ENCODE measurements at places on chromosomes 13 and 19. TPM values are rescaled to one million over a fixed set of nuclear protein-coding genes. Genes with fewer than 3 reads are reported as not detected.

CILP2 gene
- polyA plus RNA-seq = not detected

LRFN3 gene
- polyA plus RNA-seq = 8.2 TPM

POGLUT2 gene
- 4.9 TPM for polyA plus RNA-seq

CASP14 gene
- not detected for polyA plus RNA-seq

C19orf38 gene
- polyA plus RNA-seq = 2.4 TPM

CYP2F1 gene
- not detected for polyA plus RNA-seq

KISS1R gene
- polyA plus RNA-seq = not detected

TICAM1 gene
- polyA plus RNA-seq = 9.9 TPM

GPC6 gene
- 6.2 TPM for polyA plus RNA-seq

SHISA2 gene
- 3.4 TPM for polyA plus RNA-seq

MISP3 gene
- polyA plus RNA-seq = 32.0 TPM

KCNJ14 gene
- 0.28 TPM for polyA plus RNA-seq

PCDH9 gene
- polyA plus RNA-seq = 1.6 TPM

GRCh38 chr13:51006067-51006845, 96.7 kb downstream of the RNASEH2B start:
- DNase-seq = no peak

- peak; percentile 94 for DNase-seq
These were observed at the start of gene MIER2 for GRCh38 chr19:344625-345319. MIER2 (minus strand) TSS chr19:344796; CDS start chr19:344782, 14 bp downstream.

DNA sequence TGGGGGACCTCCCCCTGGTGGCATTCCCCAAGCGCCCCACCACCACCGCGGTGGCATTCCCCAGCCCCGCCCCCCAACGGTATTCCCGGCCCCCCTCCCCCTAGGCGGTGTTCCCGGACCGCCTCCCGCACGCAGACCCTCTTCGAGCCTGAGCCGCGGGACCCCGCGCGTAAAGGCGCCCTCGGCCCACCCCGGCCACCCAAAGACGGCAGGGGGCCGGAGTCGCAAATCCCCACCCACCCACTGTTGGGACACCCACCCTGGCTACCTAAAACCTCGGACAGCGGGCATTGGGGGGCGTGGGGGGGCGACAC, 22.4 kb downstream of the OLFM2 start:
- peak; percentile 22 for DNase-seq

- peak; percentile 68 for DNase-seq
These were observed 204.9 kb upstream of the KL start for GRCh38 chr13:32811297-32811800.

DNA sequence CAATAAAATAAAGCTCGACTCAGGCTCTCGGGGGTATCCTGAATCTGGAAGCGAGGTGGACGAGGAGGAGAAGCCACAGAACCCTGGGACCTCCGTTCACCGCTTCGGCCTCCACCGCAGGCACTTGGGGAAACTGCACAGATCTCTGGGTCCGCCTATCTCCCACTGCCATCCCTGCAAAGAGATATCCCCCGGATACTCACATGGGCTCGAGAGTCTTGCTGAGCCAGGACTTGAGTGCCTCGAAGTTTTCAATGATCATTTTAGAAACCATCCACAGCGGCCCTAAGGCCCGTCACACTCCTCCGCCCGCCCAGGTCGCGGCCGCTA, 589 bp downstream of the RBM26 start:
- DNase-seq = no peak

DNA sequence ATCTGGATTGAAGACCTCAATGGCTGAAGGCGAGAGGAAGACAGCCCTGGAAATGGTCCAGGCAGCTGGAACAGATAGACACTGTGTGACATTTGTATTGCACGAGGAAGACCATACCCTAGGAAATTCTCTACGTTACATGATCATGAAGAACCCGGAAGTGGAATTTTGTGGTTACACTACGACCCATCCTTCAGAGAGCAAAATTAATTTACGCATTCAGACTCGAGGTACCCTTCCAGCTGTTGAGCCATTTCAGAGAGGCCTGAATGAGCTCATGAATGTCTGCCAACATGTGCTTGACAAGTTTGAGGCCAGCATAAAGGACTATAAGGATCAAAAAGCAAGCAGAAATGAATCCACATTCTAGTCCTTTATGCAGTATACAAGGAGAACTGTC, 1.2 kb downstream of the POLR1D start:
- no peak for DNase-seq

GRCh38 chr19:17679526-17680229, 8.5 kb downstream of the UNC13A start:
- no peak for DNase-seq

GRCh38 chr19:4077007-4077374, 10.3 kb upstream of the ZBTB7A start:
- DNase-seq = no peak

DNA sequence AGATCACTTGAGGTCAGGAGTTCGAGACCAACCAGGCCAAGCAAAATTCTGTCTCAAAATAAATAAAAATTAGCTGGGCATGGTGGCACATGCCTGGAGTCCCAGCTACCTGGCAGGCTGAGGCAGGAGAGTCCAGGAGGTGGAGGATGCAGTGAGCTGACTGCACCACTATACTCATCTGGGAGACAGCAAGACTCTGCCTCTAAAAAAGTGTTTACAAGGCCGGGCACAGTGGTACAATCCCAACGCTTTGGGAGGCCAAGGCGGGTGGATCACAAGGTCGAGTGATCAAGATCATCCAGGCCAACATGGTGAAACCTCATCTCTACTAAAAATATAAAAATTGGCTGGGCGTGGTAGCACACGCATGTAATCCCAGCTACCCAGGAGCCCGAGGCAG, 4.2 kb upstream of the DAPK3 start:
- no peak for DNase-seq

DNA sequence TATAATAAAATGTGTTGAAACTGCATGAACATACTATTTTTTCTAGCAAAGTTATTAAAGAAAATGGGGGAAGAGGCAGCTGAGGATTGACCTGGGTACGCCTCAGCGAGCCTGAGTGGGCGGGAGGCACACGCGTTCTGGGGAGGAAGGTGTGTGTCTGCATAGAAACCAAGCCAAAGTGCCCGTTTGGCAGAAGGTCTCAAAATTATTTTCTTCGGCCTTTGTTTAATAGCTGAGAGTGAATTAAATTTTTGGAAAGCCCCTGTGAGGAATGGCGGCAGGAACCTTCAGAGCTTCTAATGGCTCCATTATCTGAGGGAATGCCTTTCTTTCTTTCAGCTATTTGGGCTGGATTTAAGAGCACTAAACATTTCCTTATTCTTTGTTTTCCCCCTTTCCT, 5.2 kb downstream of the ZIC2 start:
- DNase-seq = no peak

DNA sequence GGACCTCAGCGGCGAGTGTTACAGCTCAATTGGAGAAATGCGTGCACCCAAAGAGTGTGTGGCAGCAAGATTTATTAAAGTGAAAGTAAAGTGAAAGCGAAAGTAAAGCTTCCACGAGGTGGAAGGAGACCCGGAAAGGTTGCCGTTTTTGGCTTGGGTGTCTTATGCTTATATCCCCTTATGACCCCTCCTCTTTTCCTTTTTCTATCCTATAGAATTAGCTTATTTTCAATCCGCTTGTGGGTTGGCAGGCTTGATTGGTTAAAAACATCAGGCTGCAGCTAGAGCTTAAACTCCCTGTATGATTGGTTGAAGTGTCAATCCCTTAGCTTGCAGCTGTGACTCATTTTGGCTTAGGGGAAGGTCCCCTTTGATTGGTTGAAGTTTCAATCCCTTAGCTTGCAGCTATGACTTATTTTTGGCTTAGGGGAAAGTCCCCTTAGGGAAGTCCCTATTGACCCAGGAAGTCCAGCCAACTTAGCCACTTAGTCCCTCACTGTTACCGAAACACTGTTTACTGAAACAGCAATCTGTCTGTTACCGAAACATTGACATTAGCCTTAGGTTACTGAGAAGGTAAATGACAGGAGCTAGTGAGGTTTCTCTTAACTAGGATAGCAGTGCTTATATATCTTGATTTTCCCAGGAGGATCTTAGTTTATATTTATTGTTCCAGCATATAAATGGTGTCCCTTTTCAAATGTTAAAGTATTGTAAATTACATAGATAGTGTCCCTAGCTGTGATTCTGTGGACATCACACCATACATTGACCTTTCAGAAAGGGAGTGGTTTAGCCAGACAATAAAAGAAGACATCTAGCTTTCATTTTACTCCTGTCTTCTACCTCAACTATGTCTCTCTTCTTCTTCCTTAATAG, 575.8 kb downstream of the DACH1 start:
- DNase-seq = peak; percentile 7

- no peak for DNase-seq
These were observed 4.5 kb downstream of the SPART start for GRCh38 chr13:36341718-36342117.

DNA sequence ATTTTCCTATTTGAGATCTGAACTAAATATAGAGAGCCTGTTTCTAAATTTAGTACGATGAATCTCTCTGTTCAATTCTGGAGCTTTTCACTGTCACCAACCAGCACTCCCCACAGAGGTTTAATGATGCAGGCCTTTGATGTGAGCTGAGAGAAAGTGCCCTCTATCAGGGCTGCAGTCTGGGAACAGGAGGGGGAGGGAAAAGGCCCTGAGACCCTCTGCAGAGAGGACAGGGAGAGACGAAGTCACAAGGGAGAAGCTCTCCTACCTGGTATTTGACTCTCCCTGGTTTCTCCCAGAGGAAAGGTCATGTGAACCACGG, 206.8 kb upstream of the SOX1 start:
- peak; percentile 39 for DNase-seq

DNA sequence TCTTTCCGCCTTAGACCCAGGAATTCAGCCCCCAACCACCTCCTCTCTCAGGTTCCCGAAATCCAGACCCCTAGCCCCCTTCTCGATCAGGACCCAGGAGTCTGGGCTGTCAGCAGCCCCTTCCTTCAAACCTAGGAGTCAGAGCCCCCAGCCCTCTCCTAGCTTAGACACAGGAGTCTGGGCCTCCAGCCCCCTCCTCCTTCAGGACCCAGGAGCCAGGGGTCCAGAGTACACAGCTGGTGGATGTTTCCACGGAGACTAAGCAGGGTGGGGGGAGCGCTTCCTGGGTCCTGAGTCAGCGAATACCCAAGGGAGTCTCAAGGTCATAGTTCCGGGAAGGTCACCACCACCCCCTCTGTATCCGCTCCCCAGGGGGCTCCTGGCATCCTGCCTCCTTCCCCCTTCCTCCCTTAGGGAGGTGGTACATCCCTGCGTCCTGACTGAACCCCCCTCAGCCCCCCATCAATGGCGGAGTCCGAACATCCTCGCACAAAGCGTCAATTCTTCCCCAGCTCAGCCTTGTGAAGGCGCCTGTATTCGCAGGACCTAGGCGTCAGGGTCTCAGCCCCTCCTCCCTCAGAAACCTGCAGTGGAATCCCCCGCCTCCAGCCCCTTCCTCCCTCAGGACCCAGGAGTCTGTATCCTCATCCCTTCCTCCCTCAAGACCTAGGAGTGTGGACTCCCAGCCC, 4.6 kb downstream of the CADM4 start:
- DNase-seq = no peak

- DNase-seq = no peak
These were observed 16.6 kb downstream of the ADAT3 start for GRCh38 chr19:1921825-1922224.

GRCh38 chr19:50427997-50428425, 4.7 kb upstream of the MYBPC2 start:
- peak; percentile 97 for DNase-seq

- DNase-seq = peak; percentile 2
These were observed 1586.1 kb downstream of the OLFM4 start for GRCh38 chr13:54614726-54615125.

Measured in kidney (tissue), 22 donors.